ENCODE measurements at places on chromosomes 16 and 17. TPM values are rescaled to one million over a fixed set of nuclear protein-coding genes. Genes with fewer than 3 reads are reported as not detected.
A peak's percentile ranks its signal among the peaks of the same experiment; 100 is the strongest.

PRSS21 gene
- 1.2 TPM for total RNA-seq

NR1D1 gene
- total RNA-seq = 5.6 TPM

NPB gene
- total RNA-seq = 2.1 TPM

CHD9 gene
- total RNA-seq = 29.8 TPM

FAM20A gene
- 2.0 TPM for total RNA-seq

RPL26 gene
- 2,046 TPM for total RNA-seq

- no peak for DNase-seq
- peak overlapping the region; percentile 38 for H3K27ac ChIP-seq
- H3K27me3 ChIP-seq = no peaks in the 10 kb centered on the region
- H3K4me3 ChIP-seq = no peak overlapping the region
Measured at GRCh38 chr17:19911033-19911432, 43.3 kb upstream of the ULK2 start.

- H3K27me3 ChIP-seq = peaks cover 2% of the 10 kb centered on the region
- DNase-seq = no peak
- H3K4me1 ChIP-seq = peaks cover 4% of the 10 kb centered on the region
- H3K36me3 ChIP-seq = no peaks in the 10 kb centered on the region
- H3K4me3 ChIP-seq = no peak overlapping the region
Measured at GRCh38 chr16:23802776-23803175, 33.0 kb upstream of the PRKCB start.

- no peaks in the 10 kb centered on the region for H3K4me1 ChIP-seq
- H3K4me3 ChIP-seq = no peak overlapping the region
- peaks cover 2% of the 10 kb centered on the region for H3K27me3 ChIP-seq
- H3K27ac ChIP-seq = no peak overlapping the region
Measured at GRCh38 chr16:88886845-88887521, 20.5 kb upstream of the PABPN1L start.

GRCh38 chr17:72737151-72737690, 355.3 kb downstream of the SLC39A11 start:
- H3K4me1 ChIP-seq = peaks cover 1% of the 10 kb centered on the region
- no peak for DNase-seq
- no peaks in the 10 kb centered on the region for H3K27me3 ChIP-seq
- no peak overlapping the region for H3K4me3 ChIP-seq
- H3K36me3 ChIP-seq = no peaks in the 10 kb centered on the region
- no peak overlapping the region for H3K27ac ChIP-seq

GRCh38 chr16:51522902-51523301, 371.8 kb upstream of the SALL1 start:
- H3K4me3 ChIP-seq = no peak overlapping the region
- DNase-seq = no peak
- H3K36me3 ChIP-seq = peaks cover 30% of the 10 kb centered on the region
- peaks cover 24% of the 10 kb centered on the region for H3K4me1 ChIP-seq
- H3K27me3 ChIP-seq = no peaks in the 10 kb centered on the region

GRCh38 chr16:66905633-66906539, 12.8 kb downstream of the CDH16 start:
- H3K4me1 ChIP-seq = peaks cover 5% of the 10 kb centered on the region
- H3K27me3 ChIP-seq = peaks cover 15% of the 10 kb centered on the region
- no peaks in the 10 kb centered on the region for H3K36me3 ChIP-seq
- DNase-seq = peak; percentile 55

DNA sequence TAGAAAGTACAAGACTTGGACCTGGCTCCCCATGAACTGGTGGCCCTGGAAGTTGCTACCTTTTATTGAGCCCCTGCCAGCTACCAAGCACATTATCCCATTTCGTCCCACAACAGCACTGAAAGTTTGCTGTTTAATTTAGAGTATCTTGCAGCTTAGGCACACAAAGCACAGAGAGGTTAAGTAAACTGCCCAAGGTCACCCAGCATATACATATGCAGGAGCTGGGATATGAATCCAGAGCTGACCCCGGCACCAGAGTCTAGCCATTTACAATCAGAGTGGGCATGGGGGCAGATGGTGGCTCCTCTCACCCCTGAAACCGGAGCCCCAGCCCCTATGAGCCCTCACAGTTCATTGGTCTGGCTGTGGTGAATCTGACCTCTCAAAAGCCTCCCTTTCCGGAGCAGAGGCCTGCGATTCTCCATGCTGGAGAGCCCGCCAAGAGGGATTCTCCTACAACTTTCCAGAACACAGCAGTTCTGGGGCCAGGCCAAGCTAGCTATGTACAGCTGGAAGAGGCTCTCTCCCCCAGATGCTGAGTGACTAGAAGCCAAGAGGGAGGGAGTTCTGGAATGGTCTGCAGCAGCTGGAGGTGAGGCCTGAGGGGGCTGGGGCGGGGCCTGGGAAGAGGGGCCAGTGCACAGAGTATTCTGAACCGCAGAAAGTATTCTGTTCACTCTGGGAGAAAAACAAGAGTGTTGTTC, 58.3 kb downstream of the SREBF1 start:
- no peak overlapping the region for H3K4me3 ChIP-seq
- peaks cover 24% of the 10 kb centered on the region for H3K4me1 ChIP-seq
- H3K27me3 ChIP-seq = peaks cover 6% of the 10 kb centered on the region
- H3K27ac ChIP-seq = no peak overlapping the region
- no peaks in the 10 kb centered on the region for H3K36me3 ChIP-seq

- H3K27me3 ChIP-seq = no peaks in the 10 kb centered on the region
- H3K27ac ChIP-seq = no peak overlapping the region
- H3K4me3 ChIP-seq = no peak overlapping the region
Measured at GRCh38 chr17:78104540-78104941, 24.0 kb downstream of the TMC6 start.

- peak; percentile 74 for DNase-seq
- no peaks in the 10 kb centered on the region for H3K27me3 ChIP-seq
- no peak overlapping the region for H3K4me3 ChIP-seq
- H3K4me1 ChIP-seq = peaks cover 19% of the 10 kb centered on the region
Measured at GRCh38 chr16:66324815-66325515, 41.5 kb upstream of the CDH5 start.

- no peaks in the 10 kb centered on the region for H3K27me3 ChIP-seq
- H3K4me3 ChIP-seq = no peak overlapping the region
- no peak for DNase-seq
- H3K27ac ChIP-seq = no peak overlapping the region
Measured at GRCh38 chr16:72836181-72836580, 211.7 kb downstream of the ZFHX3 start.

- DNase-seq = no peak
- peaks cover 50% of the 10 kb centered on the region for H3K36me3 ChIP-seq
- H3K27me3 ChIP-seq = no peaks in the 10 kb centered on the region
- no peak overlapping the region for H3K4me3 ChIP-seq
Measured at GRCh38 chr17:47975823-47976205, 4.9 kb downstream of the CDK5RAP3 start.

DNA sequence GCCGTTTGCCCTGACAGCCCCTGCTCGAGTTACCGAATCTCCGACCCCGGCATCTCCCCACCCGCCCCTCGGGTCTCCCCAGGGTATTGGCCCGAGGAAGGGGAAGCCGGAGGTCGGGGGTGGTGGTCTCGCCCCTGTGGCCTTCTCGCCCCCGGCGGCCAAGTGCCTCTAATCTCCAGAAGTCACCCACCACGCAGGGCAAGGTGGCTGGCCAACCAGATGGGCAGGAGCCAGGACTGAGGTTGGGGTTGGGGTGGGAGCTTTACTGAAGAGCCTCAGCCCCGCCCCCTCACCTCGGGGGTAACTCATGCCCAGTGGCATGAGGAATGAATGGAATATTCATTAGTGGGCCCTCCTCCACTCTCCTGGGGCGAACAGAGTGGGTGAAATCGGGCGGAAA, 637 bp downstream of the DHRS11 start:
- H3K27ac ChIP-seq = peak overlapping the region; percentile 57
- peaks cover 27% of the 10 kb centered on the region for H3K4me1 ChIP-seq
- peak overlapping the region; percentile 84 for H3K4me3 ChIP-seq
- H3K36me3 ChIP-seq = peaks cover 20% of the 10 kb centered on the region

GRCh38 chr16:83900571-83900970, 1.7 kb downstream of the MLYCD start:
- DNase-seq = no peak
- H3K27ac ChIP-seq = no peak overlapping the region
- H3K4me3 ChIP-seq = peak overlapping the region; percentile 85

- no peak overlapping the region for H3K4me3 ChIP-seq
- H3K36me3 ChIP-seq = no peaks in the 10 kb centered on the region
- peak; percentile 25 for DNase-seq
- peaks cover 53% of the 10 kb centered on the region for H3K4me1 ChIP-seq
- H3K27me3 ChIP-seq = peaks cover 5% of the 10 kb centered on the region
Measured at GRCh38 chr16:83606486-83607030, 201.2 kb upstream of the HSBP1 start.

DNA sequence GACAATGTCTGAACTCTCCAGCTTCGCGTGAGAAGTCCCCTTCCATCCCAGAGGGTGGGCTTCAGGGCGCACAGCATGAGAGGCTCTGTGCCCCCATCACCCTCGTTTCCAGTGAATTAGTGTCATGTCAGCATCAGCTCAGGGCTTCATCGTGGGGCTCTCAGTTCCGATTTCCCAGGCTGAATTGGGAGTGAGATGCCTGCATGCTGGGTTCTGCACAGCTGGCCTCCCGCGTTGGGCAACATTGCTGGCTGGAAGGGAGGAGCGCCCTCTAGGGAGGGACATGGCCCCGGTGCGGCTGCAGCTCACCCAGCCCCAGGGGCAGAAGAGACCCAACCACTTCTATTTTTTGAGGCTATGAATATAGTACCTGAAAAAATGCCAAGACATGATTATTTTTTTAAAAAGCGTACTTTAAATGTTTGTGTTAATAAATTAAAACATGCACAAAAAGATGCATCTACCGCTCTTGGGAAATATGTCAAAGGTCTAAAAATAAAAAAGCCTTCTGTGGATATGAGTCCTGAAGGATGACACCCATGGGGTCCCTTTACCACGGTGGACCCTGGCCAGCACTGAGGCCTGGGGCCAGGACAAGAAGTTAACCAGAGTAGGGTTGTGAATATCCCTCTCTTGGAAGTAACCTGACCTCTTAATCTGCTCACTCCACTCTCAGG, 10.5 kb upstream of the ITGAD start:
- H3K4me1 ChIP-seq = peaks cover 8% of the 10 kb centered on the region
- H3K27me3 ChIP-seq = peaks cover 4% of the 10 kb centered on the region
- H3K36me3 ChIP-seq = no peaks in the 10 kb centered on the region
- H3K27ac ChIP-seq = peak overlapping the region; percentile 44

GRCh38 chr16:59635674-59636073, 901.6 kb upstream of the GOT2 start:
- no peak for DNase-seq
- H3K4me1 ChIP-seq = peaks cover 12% of the 10 kb centered on the region
- no peak overlapping the region for H3K27ac ChIP-seq
- H3K27me3 ChIP-seq = no peaks in the 10 kb centered on the region
- H3K4me3 ChIP-seq = no peak overlapping the region
- peaks cover 14% of the 10 kb centered on the region for H3K36me3 ChIP-seq

DNA sequence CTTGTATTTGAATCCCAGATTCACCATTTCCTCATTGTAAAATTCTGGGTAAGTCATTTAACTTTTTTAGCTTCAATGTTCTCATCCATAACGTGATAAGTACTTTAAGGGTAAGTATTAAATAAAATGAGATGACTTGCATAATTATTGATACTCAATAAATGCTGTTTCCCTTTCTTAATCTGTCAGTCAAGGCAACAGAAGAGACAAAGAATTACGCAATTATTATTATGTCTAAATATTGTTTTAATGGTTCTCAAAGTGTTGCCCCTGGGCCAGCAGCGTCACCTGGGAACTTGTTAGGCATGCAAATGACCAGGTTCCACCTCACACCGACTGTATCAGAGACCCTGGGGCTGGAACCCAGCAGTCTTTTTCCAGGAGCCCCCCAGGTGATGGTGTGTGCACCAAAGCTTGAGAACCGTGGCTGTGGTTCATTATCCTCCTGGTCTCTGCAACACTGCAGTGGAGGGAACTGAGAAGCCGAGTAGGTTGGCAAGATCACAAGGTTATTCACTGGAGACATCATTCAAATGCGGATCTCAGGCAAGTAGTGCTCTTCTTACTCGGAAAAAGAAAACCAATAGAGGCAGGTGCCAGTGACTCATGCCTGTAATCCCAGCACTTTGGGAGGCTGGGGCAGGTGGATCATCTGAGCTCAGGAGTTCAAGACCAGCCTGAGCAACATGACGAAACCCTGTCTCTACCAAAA, 43.5 kb downstream of the LYRM9 start:
- H3K4me3 ChIP-seq = no peak overlapping the region
- H3K27ac ChIP-seq = no peak overlapping the region
- H3K36me3 ChIP-seq = no peaks in the 10 kb centered on the region
- no peaks in the 10 kb centered on the region for H3K27me3 ChIP-seq

DNA sequence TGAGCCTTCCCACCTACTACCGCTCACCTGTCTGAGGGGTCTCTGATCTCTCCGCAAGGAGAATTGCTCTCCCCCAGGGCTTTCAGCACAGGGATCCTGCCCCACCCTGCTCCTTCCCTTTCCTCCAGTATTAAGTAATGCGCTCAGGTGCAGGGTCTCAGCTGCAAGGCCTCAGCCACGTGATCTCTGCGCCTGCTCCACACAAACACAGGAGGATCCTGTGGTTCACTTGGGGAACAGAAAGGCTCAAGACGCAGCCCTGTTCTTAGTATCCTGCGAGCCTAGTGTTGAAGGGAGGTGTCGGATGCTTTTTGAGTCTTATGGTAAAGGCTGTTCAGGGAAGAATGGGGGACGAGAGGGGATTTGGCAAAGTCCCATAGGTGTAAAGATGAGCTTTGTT, 41.6 kb upstream of the GCSH start:
- H3K4me3 ChIP-seq = no peak overlapping the region
- no peak for DNase-seq
- H3K4me1 ChIP-seq = peaks cover 15% of the 10 kb centered on the region
- H3K36me3 ChIP-seq = no peaks in the 10 kb centered on the region

DNA sequence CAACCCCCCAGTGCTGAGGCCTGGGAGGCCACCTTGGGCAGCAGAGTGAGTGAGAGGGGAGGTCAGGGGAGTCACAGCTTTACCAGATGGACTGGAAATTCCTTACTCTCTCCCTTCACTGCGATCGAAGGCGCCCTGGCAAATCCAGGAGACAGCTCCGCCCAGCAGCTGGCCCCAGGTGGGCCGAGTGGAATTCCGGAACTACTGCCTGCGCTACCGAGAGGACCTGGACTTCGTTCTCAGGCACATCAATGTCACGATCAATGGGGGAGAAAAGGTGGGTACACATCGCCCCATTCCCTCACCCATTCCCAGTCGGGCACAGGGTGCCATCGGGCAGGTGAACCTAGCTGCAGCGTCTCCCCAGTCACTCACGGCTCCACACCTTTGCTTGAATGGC, 91.6 kb downstream of the ABCC6 start:
- no peak for DNase-seq
- no peak overlapping the region for H3K27ac ChIP-seq
- H3K4me3 ChIP-seq = no peak overlapping the region
- no peaks in the 10 kb centered on the region for H3K4me1 ChIP-seq
- H3K27me3 ChIP-seq = no peaks in the 10 kb centered on the region

- H3K36me3 ChIP-seq = no peaks in the 10 kb centered on the region
- H3K27me3 ChIP-seq = no peaks in the 10 kb centered on the region
- no peak within 1 kb of the TSS for H3K4me3 ChIP-seq
- DNase-seq = no peak
Measured at GRCh38 chr17:41026715-41027471, at the start of gene KRTAP1-5. KRTAP1-5 (minus strand) TSS chr17:41027208; CDS start chr17:41027155, 53 bp downstream.

GRCh38 chr17:48619826-48620449, 4.8 kb upstream of the HOXB8 start:
- no peaks in the 10 kb centered on the region for H3K36me3 ChIP-seq
- peak overlapping the region; percentile 25 for H3K4me3 ChIP-seq
- no peak overlapping the region for H3K27ac ChIP-seq
- DNase-seq = no peak
- peaks cover 100% of the 10 kb centered on the region for H3K27me3 ChIP-seq
